ENCODE measurements at places on chromosomes 2 and 18.

GRCh38 chr2:95012881-95013550 lies 12.5 kb upstream of the MAL start:
- DNase-seq = no peak

GRCh38 chr2:111632661-111633060 lies 251.3 kb downstream of the ANAPC1 start:
- no peak for DNase-seq

DNA sequence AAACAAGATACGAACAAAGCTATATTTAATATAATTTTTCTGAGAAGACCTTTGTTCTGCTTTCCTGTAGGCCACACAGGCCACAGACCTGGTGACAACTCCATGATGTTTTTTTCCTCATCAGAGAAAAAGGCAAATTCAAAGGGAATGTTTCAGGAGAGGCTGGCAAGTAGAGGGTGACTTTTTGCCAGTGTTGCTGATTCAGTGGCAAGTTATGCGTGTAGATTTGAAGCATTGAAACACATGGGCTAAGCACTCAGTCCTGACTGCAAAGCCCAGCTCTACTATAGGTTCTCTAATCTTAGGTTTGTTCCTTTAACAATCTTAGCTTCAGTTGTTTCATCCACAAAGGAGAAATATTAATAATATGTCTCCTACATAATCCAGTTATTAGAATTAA lies 499.8 kb downstream of the SUCLG1 start:
- no peak for DNase-seq

- DNase-seq = no peak
Measured at GRCh38 chr2:29834036-29834540, 87.3 kb downstream of the ALK start.

DNA sequence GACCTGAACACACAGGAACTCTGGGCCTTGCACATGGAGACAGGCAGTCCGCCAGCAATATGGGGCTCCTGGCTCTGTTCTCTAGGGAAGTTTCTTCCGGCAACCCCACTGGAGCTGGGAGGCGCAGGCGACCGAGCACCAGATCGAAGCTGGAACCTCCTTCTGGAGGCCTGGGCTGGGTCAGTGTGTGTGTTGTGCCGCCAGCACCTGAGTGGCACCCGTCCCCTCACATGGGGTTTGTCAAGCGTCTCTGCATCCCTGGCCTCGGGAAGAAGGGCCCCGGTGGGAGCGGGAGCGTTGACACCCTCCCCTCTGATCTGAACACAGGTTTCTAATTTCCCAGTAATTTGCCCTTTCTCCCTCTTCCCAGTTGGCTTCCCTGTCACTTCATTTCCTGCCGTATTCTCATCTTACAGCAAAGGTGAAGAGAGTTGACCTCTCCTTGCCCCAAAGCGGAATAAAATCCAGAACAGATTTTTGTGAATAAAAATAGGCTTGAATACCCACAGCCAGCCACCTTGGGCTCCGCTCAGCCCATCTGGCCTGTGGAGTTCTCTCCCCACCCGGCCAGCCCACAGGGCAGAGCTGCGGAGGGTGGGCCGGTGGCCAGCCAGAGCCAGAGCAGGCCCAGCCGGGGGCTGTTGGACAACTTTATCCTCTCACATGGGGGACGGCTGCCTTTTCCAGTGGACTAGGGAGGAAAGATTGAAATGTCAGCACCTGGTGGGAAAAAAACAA lies 85.9 kb downstream of the APOB start:
- DNase-seq = no peak

DNA sequence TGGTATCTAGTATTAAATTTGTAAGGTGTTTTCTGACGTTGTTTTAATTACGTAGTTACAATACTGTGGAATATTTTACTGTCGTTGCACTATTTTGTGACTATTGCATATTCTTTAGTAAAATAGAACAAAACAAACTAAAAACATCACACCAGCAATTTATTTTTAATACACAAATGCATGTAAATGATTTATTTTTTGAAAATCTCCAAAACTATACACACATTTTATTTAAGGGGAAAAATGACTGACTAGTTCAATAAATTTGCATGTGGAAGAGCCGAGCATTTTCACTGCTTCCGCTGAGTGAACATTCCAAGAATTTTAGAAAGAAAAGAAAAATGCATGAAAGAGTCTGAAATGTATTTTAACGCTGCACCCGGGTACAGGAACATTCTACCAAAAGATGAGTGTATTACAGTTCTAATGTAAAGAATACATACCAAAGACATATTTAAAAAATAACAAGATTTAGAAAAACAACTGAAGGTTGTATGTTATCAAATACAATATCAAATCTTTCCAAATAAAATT lies 257.7 kb downstream of the MEIS1 start:
- DNase-seq = no peak

DNA sequence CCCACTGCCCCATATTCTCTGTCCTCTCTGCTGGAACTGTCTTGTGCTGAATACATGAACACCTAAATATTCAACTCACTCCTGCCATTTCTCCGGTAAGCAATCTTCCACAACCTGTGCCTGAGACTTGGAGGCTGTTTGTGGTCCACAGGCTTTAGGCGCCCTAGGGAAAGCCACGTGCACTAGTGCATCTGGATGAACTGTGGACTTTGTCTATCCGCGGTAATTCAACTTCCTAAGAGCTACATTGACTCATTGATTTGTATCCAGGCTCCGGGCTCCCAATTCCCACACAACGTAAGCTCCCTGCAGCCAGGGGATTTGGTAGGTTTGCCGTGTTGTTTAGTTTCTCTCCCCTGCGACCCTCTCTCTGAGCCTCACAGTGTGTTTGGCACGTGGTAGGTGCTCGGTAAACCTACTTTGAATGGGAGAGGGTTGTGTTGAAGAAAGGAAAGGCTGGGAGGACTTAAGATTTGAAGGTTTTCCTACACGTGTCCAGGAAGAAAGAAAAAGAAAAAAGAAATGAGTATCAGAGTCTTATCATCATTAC lies 718.2 kb downstream of the DPP10 start:
- DNase-seq = no peak

GRCh38 chr2:57443973-57444521 lies 602.6 kb upstream of the VRK2 start:
- no peak for DNase-seq

GRCh38 chr2:195603408-195603807 lies 53.6 kb upstream of the SLC39A10 start:
- no peak for DNase-seq

GRCh38 chr2:200300638-200301314 lies 5.7 kb upstream of the SPATS2L start:
- DNase-seq = no peak

DNA sequence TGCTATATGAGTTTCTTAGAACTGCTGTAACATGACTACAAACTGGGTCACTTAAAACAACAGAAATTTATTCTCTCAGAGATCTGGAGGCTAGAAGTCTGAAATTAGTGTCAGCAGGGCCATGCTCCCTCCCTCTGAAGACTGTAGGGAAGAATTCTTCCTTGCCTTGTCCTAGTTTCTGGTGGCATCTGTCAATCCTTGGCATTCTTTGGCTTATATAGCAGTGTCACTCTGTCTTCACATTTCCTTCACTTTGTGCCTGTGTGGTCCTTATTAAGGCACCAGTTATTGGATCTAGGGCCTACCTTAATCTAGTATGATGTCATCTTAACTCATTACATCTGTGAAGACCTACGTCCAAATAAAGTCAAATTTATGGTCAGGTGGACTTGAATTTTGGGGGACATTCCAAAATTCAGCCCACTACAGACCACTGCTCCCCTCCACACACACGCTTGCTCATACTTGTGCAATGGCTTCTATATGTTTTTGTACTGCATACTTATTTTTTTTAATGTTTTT lies 7.6 kb downstream of the ZC3H15 start:
- no peak for DNase-seq

DNA sequence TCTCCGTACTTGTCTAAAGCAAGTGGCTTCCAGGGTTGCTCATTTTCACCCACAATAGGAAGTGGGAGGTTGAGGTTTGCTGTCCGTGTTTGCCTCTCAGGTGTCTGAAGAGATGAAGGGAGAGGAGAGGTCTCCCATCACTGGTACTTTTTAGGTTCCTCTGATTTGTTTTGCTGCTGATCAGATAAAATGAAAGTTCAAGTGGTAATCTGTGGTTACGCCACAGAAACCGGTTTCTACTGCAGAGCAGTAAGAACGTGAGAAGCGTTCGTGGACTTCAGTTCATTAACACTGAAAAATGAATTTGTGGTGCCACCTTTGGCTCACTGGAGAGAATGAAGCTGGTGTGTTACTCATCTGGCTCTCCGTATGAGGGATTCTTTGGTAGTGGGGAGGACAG lies 118.2 kb downstream of the GBX2 start:
- no peak for DNase-seq

GRCh38 chr2:223900531-223900930 lies 44.6 kb downstream of the WDFY1 start:
- DNase-seq = no peak

- no peak for DNase-seq
Measured at GRCh38 chr2:86213699-86214502, 14.6 kb downstream of the MRPL35 start.

DNA sequence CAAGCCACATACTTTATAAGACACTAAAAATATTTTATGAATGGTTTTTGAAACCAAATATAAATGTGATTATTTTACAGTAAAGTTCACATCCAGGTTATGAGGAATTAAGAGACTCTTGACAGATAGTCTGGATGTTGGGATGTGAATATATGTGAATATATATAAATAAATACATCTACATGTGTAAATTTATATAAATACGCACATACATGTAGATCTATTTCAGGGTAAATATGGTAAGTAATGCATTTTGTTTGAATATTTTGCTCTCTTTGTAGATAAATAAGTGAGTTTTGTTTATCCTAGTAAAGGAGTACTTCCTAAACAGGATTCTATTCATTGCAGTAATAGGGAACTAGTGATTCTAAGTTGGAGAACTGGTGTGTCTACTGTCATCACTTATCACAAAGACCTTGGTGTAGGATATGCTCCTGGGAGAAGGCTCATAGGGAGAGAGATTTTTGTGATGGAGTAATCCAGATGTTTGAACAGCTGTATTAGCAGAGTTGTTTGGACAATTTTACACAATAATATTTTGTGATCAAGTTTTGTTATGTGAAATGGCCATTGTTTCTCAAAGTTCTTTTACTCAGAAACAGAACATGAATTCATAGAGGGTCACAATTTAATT lies 60.2 kb upstream of the NT5C1B start:
- DNase-seq = no peak

DNA sequence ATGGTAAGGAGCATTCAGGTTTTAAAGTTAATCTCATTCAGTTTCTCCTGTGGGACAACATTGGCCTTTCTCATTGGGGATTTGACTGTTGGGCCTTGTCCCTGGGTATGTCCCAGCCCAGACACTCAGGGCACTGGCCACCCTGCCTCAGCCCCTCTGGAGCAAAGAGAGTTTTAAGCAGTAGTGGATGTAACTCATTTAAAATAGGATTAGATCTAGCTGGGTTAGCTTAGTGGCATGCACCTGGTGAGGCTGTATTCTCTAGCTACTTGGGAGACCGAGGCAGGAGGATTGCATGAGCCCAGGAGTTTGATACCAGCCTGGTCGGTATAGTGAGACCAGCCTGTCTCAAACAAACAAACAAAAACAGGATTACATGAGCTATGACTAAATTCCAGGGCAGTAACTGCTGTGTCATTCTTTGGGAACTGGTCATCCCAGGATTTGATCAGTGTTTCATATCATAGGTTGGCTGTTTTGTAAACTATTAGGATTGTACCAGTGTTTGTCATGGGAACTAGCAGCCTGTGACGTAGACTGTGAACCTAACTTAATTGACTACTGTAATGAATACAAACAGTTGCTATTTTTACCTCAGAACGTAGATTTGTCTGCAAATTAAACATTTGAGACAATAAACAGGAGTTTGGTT lies 12.5 kb downstream of the INPP4A start:
- DNase-seq = no peak

DNA sequence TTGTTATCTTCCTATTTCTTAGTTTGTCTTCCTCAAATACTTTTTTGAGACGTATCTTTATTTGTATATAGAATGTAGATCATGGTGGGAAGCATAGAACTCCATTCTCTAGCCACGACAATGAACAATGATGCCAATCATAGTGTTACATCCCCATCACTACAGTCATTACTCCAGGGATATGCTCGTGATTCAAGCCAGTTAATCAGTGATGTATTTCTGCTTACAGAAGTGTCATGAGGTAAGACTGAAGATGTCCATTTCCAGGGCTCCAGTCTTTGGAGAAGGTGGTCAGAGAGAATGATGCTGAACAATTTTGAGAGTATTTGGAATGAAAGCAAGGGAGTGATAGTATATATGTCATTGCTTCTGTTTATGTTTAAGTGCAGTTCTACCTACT lies 777.2 kb upstream of the TMEFF2 start:
- no peak for DNase-seq

DNA sequence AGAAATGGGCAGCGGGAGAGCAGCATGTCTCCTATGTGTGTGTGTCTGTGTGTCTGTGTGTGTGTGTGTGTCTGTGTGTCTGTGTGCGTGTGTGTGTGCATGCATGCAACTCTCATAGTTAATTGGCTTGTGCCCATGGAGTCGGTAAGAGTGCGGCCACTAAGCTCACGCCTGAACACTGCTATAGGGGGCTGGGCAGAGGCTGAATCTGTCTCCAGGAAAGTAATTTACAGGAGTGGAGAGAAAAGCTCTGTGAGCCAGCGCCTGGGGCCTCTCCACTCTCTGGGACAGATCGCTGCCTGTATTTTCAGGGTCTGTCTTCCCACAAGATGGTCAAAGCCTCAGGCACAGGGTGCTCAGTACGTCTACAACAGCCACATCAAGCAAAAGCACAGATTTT lies 553.4 kb downstream of the TNS1 start:
- no peak for DNase-seq

- peak; percentile 8 for DNase-seq
Measured at GRCh38 chr2:9556121-9556743, 602 bp upstream of the ADAM17 start.

DNA sequence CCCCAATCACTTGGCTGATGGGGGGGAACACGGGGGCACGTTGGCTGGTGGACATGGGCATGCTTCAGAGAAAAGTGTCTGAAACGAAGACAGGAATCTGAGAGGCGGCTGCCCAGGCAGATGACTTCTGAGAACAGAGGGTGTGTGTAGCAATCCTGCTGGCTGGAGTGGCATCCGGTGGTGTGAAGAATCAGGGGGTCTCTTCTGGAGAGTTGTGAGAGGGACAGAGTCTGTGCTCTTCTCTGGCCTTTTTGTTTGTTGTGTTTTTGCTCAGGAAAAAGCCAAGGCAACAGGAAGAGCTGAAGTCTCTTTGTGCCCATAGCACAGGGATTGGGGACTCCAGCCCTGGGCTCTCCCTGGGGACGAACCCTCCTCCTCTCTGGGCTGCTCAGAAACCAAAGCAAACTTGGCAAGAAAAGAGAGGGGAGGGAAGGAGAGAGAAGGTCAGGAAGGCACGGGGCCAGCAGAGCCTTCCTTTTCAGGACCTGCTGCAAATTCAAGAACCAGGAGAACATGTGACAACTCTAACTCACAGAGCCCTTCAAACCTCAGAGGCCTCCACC lies 97.0 kb upstream of the SMAD2 start:
- DNase-seq = no peak
